ENCODE measurements at places on chromosomes 11 and 22.

DNA sequence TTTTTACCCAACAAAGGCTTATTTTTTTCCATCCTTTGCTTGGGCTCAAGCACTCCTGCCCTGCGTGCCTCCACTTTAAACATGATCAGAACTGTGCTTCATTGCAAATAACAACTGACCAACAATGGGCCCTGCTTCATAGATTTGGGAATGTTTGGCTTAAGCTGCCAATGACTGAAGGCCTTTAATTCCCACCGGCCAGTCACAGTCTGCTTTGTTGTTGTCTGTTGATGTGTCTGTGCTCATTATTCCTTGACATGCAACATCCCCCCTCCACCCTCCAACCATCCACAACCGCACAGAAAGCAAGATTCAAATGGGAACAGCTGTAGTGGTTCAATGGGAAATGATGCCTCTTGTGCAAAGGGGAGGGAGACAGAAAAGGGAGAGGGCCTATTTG is 23.0 kb downstream of the PAX6 start:
- no peak for DNase-seq

- no peak for DNase-seq
Measured at GRCh38 chr11:32309530-32310213, 125.7 kb downstream of the WT1 start.

GRCh38 chr11:95716266-95716665 is 73.3 kb downstream of the FAM76B start:
- no peak for DNase-seq

GRCh38 chr11:36266767-36267166 is 22.5 kb downstream of the COMMD9 start:
- no peak for DNase-seq

DNA sequence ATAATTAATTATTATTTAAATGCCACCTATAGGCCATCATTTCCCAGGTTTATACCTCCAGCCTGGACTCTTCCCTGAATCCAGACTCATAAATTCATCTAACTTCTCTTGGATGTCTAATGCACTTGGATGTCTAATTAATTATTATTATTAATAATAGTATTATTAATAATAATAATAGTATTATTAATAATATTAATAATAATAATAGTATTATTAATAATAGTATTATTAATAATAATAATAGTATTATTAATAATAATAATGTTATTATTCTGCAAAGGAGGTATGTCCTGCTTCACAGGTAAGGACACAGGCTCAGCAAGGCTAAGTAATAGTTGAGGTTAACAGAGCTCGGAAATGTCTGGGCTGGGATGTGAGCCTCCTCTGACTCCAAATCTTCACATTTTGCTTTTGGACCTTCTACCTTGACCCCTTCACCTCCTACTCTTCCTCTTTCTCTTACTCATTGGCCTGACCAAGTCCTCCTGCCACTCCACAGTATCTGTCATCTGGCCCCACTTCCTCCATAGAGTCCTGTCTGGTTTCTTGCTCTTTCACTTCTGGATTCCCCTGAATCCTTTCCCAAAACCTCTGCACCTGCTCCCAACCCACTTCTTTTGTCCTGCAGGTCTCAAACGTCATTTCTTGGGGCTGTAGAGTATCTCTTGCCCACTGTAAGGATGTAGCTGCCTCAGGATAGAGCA is 8.0 kb downstream of the RIBC2 start:
- DNase-seq, result no peak

DNA sequence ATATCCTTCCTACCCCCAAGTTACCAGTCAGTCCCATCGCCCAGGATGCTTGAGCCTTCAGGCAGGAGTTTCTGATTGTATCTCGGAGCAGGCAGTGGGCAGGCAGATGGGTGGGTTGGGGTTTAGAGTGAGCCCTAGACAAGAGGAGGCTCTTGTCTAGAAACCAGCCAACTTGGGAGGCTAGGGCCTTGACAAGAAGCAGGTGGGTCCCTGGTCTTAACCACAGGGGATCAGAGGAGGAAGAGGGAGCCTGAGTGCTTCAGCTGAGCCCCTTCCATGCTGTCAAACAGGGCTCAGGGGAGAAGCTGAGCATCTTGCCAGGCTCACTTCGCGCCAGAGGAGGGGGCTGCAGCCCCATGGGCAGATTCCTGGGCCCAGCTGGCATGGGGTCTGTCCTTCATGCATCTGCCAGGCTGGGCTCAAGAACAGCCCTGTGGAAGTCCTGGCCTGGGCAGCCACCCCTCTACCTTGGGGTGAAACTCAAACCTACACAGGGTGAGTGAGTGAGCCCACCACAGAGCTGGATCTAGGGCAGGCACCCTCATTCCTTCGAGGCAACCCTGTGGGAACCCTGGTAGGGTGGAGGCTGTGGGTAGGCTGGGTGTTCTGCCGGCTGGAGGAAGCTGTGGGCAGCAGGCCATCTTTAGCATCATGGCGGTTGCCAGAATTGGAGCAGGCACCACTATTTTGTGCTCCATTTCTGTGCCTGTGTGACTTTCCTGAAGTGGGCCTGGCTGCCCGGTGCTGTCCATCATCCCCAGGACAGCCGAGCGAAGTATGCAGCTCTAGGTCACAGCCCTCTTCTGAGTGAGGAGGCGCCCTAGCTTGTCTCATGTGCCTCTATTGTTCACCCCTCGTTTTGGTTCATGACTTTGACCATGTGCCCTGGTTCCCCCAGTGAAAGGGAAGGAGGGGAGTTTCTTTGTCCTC is 108.1 kb downstream of the MORC2 start:
- DNase-seq, result no peak

- no peak for DNase-seq
Measured at GRCh38 chr11:1472180-1473005, 14.2 kb downstream of the MOB2 start.

DNA sequence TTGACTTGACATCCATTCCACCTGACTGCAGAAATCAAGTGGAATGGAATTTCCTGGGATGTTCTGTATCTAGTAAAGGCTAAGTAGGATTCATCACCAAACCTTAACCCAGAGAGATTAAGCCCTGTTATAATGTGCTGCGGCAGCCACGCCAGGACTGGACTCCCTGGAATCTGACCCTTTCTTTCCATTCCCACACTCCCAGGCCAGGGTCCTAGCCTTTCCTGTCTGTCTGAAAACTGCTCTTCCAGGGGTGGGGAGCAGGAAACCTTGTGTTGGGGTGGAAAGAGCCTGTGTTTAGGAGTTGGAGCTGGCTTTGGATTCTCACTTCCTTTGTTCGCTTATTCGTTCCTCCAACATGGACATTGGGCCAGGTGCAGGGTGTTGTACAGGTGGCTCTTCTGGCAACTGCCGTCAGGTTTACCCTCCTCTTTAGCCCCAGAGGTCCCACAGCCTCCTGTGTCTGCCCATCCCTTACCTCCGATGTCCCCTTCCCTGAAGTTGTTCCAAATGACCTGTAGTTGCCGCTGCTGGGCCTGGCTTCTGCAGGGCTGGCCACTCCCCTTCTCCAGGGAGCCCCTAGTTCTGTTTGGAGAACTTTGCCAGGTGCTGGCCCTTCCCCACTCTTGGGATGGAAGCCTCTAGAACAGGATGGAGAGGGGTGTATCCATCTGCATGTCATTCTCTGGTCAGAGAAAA is 20.5 kb upstream of the PARVB start:
- DNase-seq, result no peak

DNA sequence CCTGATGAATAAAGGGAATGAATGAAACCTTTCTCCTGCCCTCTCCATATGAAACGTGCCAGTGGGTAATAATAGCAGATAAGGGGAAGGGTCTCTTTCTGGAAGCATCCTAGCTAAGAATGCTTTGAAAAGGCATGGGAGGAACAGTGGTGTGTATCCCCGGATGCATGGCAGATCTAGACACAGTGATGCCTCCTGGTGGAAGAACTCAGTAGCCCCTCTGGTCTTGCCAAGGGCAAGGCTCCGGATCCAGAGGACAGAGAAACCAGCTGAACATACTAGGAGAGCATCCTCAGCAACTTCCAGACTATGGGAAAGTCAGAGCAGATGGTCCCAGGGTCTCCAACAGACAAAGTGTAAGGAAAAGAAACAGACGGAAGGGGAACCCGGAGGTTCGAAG is 6.4 kb downstream of the BAIAP2L2 start:
- no peak for DNase-seq

DNA sequence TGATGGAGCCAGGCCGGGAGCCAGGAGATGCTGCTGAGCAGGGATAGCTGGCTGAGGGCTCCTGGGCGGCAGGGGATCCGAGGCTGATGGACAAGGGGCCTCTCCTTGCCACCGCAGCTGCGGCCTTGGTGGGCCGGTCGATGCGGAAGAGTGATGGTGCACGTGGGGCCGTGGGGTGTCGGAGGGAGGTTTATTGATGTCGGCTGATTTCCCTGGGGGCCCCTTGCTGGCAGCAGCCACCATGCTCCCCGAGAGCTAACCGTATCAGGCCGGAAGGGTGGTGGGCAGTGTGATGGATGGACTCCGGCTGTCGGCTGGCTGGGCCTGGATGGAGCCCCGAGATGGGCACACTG is 31.0 kb upstream of the CCDC188 start:
- no peak for DNase-seq

DNA sequence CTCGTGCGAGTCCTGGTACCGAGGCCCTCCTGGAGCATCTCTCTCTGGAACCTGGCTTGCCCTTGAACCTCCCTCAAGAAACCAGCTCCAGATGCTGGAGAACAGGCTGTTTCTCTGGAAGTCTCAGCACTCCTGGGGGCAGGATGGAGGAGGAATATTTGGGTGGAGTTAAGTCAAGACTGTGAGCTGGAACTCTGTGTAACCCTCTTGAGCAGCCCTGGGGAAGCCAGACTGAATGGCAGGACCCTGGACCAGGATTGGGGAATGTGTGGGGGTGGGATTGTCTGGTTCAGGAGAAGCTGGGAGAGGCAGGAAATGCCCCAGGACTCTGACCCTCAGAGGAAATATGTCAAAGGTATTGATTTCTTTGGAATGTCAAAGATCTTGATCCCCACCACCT is 7.7 kb downstream of the CREB3L1 start:
- no peak for DNase-seq

DNA sequence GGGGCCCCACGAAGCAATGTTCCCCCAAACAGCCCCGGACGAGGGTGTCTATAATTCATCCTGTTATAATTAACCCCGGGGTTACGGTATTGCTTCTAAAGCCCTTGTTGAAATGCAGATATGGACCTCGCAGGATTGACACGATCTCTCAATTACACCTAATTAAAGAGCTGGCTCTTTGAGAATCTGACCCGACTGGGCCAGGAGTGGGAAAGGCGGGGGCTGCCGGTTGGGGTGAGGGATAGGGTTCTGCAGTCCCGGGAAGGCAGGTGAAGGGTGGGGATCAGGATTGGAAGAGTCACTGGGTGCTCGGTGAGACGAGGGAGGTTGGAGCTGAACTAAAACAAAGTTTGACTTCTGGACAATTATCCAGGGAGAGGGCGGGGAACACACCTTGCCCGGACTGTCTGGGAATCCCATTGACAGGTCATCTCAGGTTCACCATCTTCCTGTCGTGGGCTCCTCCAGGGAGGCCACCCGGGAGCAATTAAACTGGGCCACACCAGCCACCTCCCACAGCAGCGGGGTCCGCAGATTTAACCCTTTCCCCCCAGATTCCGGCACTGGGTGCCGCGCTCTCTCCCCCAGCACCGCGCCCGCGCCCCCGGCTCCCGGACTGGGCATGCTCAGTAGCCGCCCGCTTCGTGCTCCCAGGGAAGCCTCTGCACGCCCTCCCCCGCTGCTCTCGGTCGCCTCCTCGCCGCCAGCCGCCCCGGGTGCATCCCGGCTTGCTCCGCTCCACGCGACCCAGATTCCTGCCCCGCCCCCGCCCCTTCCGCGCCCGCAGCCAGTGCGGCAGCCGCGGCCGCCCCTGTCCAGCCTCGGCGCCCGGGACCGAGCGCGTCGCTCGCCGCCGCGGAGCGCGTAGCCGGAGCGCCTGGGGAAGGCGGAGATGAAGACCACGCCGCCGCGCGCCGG is at the start of gene ELMOD1:
Gene ELMOD1 (plus strand): TSS at position 688 of the 918 bp plus-strand sequence. CDS start 27,043 bp downstream, outside the sequence.
- DNase-seq, result no peak

- no peak for DNase-seq
Measured at GRCh38 chr11:68881320-68881719, 22.3 kb downstream of the MRPL21 start.

DNA sequence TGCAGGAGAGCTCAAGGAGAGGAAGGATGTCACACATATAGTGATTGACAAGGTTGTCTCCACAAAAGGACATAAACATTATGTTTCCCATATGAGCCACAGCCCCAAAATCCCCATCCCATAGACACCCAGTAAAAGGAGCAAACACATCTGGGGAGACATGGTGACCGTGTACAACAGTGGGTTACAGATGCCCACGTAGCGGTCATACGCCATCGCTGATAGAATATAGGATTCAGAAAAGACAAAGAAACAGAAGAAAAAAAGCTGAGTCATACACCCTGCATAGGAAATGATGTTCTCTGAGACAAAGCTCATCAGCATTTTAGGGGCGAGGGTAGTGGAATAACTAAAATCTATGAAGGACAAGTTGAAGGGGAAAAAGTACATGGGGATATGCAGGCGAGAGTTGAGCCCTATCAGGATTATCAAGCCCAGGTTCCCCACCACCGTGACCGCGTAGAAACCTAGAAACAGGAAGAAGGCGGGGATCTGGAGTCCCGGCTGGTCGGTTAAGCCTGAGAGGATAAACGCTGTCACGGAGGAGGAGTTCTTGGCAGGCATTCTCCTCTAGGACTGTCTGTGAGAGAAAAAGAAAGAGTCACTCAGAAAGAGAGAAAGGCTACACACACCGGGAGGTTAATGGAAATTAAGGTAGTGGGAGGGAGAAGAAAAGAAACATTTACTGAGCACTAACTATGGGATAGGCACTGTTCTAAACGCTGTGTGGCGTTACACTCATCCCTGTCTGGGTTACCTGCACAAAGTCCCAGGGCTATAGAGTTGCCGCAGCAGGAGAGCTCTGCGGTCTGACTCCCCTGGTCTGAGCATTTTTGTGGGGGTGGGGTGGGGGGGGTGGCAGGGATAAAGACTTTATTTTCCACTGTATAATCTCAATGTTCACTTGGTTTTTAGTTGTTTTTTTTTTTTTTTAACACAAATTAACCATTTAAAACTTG is 36.1 kb upstream of the OR8B8 start:
- DNase-seq, result no peak

DNA sequence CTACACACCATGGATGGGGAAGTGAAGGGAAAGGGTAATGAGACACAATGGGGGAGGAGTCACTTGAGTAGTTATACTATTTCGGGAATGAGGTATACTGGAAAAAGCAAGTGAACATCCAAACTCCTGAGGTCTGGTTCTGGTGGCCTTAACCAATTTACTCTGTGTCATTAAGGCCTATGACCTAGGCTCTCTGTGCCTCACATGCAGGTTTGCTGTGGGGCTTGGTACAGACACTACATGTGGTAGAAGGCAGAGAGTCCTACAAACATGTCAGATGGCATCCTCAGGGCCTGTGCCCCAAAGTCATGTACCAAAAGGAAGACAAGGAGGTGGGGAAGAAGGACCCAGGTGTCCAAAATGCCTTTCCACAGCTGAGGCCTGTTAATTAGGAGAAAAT is 98.9 kb downstream of the TRIM29 start:
- no peak for DNase-seq

GRCh38 chr11:61632096-61632495 is 48.1 kb upstream of the DAGLA start:
- no peak for DNase-seq

GRCh38 chr11:93492464-93493251 is 50.5 kb downstream of the SMCO4 start:
- DNase-seq, result no peak

- DNase-seq, result no peak
Measured at GRCh38 chr11:45665933-45666647, 668 bp upstream of the CHST1 start.

All from stimulated activated CD4-positive, alpha-beta T cell treated with anti-CD3 and anti-CD28 coated beads, TNF-alpha, amount 100 ng/mL, for 1 hour (primary cell).